ENCODE measurements at places on chromosomes 13 and 19. TPM values are rescaled to one million over a fixed set of nuclear protein-coding genes. Genes with fewer than 3 reads are reported as not detected.

OR7C1 gene
- not detected for polyA plus RNA-seq

DNA sequence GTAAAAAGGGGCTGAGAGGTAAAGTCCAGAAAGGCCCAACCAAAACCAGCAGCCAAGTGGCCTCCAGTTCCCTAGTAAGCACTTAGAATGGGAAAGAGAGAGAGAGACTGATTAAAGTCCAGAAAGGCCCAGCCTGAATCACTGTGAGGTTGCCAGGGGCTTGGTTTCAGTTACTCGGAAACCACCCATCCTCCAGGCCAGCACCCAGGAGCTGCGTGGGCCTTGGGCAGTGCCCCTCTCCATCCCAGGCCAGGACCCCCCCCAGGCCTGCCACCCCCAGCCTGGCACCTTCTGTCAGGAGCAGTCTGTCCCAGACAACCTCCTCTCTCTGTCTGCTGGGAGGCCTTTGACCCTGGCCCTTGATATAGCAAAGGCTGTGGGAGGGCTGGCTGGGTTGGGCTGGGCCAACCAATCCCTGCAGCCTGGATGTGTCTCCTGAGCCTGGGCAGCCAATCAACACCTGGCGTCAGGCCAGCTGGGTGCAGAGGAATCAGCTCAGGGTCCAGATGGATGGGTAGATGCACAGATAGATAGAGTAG is at the start of gene CYP4F2:
CYP4F2 (minus strand) TSS at position 337 of the 539 bp plus-strand sequence. CDS start 463 bp downstream, outside the sequence.
- DNase-seq = no peak

- no peak for DNase-seq
These were observed 183.5 kb downstream of the LIG4 start for GRCh38 chr13:108031865-108032264.

- DNase-seq = no peak
These were observed 145.9 kb downstream of the NUFIP1 start for GRCh38 chr13:44843403-44843802.

GRCh38 chr19:10184636-10185035 is 10.1 kb downstream of the DNMT1 start:
- no peak for DNase-seq
